Activated CD4-positive, alpha-beta T cell treated with anti-CD3 and anti-CD28 coated beads, Interleukin-2, amount 10 ng/mL, durations not matched to agents 7 days and 5 days (primary cell): ENCODE measurements at places on chromosomes 3 and 15. TPM values are rescaled to one million over a fixed set of nuclear protein-coding genes. Genes with fewer than 3 reads are reported as not detected.

DNA sequence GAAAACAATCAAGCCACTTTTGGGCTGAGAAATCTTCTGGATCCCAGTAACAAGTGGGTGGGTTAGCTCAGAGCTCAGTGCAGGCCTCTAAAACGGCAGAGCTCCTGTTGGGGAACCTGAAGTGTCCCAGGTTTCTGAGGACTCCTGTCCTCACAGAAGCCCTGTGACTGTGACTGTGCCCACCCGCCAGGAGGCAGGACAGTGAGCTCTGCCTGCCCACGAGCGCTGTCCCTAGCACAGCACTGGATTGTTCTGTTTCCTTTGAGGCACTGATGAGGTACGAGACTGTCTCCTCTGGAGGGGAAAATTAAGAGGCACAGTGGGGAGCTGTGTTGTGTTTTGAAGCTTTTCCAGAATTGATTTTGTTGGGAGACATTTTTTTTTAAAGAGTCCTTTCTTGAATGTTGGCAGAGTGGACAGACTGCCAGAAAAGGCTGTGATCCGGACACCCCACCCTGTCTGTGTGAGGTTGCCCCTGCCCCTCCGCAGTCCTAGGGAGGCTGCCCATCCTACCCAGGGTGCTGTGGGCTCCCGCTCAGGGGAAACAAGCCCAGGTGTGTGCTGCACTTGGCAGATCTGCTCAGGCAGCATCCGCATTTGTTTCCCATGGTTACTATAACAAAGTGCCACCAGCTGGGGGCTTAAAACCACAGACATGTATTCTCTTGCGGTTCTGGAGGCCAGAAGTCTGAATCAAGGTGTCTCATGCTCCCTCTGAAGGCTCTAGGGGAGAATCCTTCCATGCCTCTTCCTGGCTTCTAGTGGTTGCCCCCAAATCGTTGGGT, 66.6 kb upstream of the LARS2 start:
- peak; percentile 12 for DNase-seq

Gene HPS3
- total RNA-seq: 29.4 TPM

GRCh38 chr3:56467108-56467507, 1.2 kb downstream of the ERC2 start:
- peak; percentile 33 for DNase-seq

DNA sequence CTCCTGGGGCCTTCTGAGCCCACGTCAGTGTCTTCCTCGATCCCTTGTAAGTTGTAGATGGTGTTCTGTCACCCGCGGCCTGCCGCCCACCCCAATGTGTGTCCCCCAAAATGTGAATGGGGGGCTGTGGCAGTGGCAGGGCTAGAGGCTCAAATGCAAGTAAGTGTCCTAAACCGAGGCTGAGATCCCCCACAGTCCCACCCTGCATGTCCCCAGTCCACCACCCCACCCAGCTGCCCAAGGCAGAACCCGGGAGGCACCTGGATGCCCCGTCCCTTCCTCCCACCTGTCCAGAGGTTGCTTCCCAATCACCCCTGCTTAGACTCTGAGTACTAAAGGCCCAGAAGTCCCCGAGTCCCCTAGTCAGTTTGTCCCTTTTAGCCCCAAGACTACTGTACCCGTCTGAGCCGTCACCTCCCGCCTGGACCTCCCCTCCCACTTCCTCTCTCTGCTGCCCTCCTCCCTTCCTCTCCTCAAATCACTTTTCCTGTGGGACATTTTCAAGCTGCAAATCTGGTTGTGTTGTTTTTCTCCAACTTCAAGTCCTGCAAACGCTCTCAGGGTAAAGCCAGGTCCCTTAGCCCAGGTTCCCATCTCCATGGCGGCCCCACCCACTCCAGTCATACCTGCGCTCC, 11.8 kb upstream of the PLXND1 start:
- no peak for DNase-seq

Gene NR1D2
- total RNA-seq: 5.9 TPM

Gene ATP11B
- total RNA-seq: 105 TPM

- no peak for DNase-seq
These were observed 1.4 kb downstream of the C3orf22 start for GRCh38 chr3:126557415-126557745.

DNA sequence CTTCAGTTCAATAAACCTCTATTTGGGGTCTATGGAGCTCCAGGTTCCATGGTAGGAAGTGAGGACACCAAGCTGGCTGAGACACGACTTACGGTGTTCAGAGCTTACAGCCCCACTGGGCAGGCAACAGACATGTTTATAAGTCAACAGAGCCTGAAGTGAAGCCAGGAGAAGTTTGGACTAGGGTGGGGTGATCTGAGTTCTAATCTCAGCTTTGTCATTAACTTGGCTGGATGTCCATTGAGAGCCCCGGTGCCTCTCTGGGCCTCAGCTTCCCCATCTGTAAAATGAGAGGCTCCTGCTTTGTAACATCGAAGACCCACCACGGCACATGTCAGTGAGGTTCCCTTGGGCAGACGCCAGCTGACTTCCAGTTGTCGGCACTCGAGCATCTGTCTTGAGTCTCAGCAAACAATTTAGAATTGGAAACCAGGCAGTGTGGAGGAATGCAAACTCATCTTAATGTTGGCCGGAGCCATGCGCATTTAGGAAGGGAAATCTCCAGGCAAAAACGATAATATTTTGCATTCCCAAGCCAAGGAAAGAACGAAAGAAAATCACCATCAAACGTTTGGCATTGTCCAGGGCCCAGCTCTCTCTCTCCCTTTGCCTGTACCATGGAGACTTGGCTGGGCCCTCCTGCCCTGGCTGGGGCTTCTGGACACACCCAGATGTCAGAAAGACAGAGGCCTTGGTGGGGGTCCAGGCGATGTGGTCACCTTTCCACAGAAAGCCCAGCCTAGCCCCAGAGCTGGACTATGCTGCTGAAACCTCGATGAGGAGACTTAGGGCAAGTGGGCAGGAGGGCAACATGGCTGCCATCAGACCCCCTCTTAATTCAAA, 18.4 kb downstream of the ITGA11 start:
- no peak for DNase-seq

Gene C3orf49
- total RNA-seq: not detected

DNA sequence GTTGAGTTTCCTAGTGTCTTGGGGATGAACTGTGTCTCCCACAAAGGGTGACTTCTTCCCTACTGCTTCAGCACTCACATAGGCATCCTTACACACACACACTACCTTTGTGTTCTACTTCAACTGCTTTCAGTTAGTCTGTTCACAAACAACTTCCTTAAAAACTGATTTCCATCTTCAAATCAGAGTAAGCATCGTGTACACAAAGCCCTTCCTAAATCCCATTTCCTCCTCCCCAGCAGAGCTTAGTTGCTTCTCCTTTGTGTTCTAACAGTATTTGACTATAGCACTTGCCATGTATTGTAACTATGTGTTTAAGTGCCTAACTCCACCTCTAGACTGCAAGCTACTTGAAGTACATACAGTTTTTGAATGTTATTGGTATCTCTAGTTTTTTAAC, 71.7 kb downstream of the TNIK start:
- no peak for DNase-seq

GRCh38 chr3:189058071-189058470, 113.7 kb upstream of the TPRG1 start:
- no peak for DNase-seq

DNA sequence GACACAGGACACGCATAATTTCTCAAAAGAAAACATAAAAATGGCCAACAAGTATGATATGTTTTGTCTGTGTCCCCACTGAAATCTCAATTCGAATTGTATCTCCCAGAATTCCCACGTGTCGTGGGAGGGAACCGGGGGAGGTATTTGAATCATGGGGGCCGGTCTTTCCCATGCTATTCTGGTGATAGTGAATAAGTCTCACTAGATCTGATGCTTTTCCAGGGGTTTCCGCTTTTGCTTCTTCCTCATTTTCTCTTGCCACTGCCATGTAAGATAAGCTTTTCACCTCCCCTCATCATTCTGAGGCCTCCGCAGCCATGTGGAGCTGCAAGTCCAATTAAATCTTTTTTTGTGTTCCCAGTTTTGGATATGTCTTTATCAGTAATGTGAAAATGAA, 12.1 kb upstream of the POU1F1 start:
- DNase-seq: no peak

- DNase-seq: no peak
These were observed 38.5 kb downstream of the RPLP1 start for GRCh38 chr15:69491038-69491505.

DNA sequence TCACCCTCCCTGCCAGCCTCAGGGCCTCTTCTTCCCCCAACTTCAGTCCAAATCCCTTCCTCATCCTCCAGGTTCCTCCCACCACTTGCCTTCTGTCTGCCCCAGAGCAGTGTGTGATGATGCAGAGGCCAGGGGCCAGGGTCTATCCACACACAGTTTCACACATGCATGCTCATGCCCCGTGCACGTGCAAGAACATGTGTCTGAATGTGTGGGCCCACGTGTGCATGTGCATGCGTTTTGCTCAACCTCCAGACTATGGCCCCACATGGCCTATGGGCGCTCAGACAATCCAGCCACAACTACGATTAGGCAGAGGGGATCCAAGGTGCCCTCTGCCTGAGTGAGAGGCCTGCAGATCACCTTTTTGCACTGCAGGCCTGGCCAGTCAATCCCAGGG, 32.3 kb upstream of the SLC6A1 start:
- no peak for DNase-seq
